Mucosa of gallbladder (tissue), 1 donor: ENCODE measurements at places on chromosomes 2 and 18. TPM values are rescaled to one million over a fixed set of nuclear protein-coding genes. Genes with fewer than 3 reads are reported as not detected.
A peak's percentile ranks its signal among the peaks of the same experiment; 100 is the strongest.

DNA sequence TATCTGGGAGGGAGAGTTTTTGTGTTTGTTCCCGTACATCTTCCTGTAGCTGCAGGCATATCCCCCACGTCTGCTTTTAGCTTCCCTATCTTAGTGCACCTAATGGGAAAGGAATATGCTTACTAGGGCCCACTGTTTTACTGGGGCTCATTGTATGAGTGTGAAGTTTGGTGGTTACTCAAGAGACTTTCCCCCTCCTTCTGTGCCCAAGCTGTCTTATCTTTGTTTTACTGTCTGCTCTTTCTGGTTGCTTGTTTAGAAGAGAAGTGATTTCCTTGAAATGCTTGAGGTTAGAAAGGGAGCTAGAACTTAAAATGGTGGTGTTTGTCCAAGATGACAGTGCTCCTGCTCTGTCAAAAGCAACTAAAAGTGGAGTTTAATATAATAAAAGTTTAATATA, 7.3 kb downstream of the PTH2R start:
- no peak for DNase-seq

DNA sequence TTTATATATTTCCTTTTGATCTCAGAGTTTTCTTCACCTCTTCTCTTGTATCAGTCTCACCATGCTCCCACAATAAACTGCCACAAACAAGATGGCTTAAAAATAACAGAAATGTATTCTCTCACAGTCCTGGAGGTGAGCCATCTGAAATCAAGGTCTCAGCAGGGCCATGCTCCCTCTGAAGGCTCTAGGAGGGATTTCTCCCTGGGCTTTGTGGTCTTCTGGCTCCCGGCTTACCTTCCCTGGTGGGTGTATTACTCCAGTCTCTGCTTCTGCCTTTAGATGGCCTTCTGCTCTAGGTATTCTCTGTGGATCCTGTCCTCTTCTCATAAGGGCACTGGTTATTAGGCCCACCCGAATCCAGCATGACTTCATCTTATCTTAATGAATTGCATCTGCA, 994.7 kb upstream of the POU3F3 start:
- no peak for DNase-seq

DNA sequence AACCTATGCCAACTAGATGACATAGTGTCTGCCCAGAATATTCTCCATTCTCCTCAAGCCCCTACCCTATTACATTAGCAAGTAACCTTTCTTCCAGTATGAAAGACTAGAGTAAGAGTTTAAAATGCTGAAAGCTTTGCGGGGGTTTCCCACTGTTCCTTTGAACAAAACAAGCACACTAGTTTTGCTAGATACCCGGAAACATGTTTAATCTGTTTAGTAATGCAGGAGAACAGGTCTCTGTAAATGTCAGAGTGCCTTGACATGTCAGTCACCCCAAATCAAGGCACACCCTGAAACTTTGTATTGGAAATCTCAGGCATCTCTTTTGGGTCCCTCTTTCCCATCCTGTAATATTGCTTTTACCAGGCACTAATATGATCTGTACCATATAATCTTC, 11.6 kb downstream of the GALNT5 start:
- no peak for DNase-seq

- peak; percentile 64 for DNase-seq
These were observed 5.0 kb downstream of the FZD7 start for GRCh38 chr2:202038471-202039277.

GRCh38 chr2:191710411-191710900, 32.5 kb downstream of the NABP1 start:
- no peak for DNase-seq

DNA sequence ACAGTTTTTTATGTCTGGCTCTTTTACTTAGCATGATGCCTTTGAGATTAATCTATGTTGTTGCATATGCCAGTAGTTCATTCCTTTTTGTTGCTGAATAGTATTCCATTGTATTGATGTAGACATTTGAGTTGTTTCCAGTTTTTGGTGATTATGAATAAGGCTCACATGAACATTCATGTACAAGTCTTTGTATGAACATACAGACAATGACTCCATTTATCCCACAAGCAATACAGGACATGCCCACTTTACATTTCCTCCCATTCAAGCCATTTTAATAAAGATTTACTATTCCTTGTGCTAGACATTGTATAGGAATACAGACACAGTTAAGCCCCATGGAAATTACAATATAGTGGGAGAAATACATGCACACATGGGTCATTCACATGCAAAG, 118.0 kb downstream of the TRIM43 start:
- no peak for DNase-seq

DNA sequence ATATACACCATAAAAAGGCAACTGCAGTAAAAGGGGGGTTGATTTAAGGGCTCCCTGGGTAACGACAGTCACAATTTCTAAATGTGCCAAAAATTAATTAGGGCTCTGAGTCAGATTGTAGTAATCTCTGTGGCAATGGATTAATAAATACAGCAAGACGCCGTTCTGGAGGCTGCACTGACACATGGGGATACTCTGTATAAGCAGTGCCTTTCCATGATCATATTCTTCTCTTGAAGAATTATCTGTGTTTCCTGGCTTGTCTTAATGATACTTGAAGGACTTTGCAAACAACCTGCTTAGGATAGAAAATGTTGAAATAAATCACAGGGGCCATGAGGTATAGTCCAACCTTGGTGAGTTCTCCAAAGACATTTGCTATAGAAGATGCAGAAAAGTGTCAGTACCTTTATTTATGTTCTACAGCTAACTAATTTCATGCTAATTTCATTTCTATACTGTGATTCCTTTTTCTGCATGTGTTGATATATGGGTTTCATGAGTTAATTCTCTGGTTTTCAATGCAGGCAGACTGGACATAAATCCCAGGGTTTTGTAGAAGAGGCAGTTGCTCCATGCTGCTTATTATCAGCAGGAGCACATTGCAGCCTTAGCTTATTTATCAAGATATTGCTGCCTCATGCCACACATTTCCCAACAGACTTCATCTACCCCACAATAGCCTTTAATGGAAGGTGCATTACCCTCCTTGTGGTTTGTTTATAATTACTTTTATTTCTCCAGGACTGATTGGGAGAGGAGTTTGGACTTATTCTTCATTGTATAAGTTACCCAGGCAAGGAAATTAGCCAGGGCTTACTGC, 54.8 kb downstream of the HNMT start:
- DNase-seq, result no peak

GRCh38 chr18:76707534-76707933, 114.8 kb upstream of the ZNF236 start:
- DNase-seq, result no peak

- no peak for DNase-seq
These were observed 283.0 kb downstream of the RND3 start for GRCh38 chr2:150204451-150204850.

DNA sequence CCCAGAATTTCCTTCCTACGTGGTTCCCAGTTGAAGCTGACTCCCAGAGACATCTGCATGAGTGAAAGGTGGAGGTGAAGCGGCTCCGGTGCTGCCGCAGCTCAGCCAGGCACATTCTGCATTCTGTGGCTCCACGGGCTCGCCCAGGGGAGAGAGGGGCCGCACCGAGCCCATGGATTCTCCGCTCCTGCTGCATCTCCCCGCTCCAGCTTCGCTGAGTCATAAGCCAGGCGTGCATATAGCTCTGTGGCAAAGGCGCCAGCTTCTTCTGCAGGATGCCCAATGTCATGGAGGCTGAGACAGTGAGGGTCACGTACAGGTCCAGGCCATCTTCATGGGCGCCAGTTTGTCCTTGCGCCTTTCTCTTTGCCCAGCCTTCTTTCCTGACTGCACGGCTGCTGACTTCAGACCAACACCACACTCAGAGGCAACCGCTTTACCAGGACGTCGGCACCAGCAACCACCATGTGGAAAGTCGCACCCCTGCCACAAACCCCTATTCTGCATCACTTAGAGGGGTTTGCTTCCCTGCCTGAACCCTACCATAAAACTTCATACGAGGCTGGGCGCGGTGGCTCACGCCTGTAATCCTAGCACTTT, 215.7 kb downstream of the MGAT5 start:
- peak; percentile 5 for DNase-seq

- DNase-seq, result peak; percentile 17
These were observed 1.2 kb downstream of the CNOT9 start for GRCh38 chr2:218569661-218570500.

DNA sequence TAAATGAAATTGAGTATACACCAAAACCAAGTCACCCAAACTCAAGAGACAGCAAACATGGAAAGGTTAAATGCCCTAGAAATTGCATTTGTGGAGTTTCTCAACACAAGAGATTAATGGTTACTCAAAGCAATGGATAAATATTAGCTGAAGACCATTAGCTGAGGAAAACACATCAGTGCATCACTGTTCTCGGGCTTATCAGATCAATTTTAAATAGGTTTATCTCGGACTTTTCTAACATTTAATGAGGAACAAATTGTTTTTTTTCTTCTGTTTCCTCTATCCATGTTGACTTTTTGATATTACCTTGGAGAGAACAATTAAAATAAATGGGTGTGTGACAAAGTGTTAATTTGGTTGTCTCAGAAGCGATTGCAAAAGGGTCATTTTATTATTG, 105.4 kb upstream of the PIK3C3 start:
- DNase-seq, result no peak

SH3RF3 gene
- 11.5 TPM for total RNA-seq

DNA sequence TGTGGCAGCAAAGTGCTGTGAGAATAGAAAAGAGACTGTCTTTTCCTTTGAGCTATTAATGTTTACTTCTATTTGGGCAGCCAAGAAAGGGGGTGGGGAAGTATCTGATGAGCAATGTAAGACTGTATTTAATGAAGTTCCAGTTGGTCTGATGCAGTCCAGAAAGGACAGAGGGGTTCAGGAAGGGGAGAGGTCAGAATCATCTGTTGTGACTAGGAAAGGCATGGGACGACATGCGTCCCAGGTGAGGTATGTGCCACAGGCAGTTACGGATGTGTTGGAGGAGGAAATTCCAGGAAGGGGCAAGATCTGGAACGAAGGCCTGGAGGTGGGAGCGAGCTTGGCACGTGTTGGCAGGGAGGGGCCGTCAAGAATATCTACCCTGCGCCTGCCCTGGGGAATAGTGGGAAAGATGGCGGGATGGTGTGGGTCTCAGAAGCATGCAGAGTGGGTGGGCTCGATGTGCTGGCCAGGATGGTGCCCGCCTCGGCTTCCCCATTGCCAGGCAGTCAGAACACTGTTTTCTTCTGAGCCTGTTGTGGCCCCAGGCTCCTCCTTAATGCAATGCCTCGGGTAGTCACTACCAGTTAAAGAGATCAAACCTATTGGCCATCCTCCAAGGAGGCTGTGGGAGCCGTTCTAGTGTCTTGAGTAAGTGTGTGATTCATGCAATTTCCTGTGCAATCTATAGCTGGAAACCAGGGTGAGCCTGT, 57.8 kb upstream of the TXNDC2 start:
- DNase-seq, result peak; percentile 63

DNA sequence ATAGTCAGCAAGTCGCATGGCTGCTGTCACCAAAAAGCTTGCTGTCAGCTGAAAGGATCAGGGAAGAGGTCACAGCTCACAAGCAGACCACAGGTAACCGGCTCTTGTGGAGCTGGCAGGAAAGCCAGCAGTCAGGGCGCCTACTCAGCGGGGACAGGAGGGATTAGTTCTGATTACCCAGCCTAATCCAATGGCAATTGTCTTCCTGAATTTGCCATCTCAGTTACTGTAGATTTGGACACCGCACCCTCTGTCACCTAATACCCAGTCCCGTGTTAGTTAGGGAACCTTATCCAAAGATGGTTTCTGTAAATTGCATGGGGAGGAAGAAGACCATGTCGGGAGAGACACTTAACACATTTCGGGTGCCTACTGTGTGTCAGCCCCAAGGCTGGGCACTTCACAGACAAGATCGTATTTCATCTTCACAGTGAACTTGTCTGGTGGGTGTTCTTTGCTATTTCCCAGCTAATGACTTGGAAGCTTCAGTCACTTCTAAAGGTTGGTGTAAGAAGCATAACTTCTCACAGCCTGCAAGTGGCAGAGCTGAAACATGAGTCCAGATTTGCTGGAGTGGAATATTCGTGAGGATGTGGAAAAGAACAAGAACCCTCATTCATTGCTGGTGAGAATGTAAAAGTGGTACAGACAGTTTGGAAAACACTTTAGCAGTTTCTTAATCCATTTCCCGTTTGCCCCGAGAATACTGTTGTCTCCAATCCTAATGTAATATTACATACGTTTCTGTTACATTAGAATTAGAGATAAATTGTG, 9.9 kb downstream of the ALPK2 start:
- no peak for DNase-seq

- DNase-seq, result no peak
These were observed 1673.3 kb downstream of the LRP1B start for GRCh38 chr2:140457483-140457882.

DNA sequence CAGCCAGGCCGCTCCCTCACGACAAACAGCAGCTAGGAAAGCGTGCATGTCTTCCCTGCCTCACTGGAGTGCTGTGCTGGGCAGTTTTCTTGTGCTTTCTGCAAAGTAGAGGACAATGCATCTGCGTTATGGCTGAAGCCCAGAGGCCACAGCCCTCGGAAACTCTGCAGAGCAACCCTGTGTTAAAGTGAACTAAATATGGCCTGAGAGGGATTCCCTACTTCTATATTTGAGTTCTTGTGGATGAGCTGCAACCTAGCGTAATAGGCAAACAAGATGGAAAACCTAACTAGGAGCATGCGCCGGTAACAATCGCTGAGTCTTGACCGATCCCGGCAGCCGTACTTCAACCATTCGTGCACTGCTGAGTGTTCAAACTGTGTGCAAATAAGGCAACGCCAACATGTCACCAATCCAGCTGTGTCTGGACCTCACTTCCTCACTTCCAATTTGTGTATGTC, 471.9 kb upstream of the HS6ST1 start:
- no peak for DNase-seq

DNA sequence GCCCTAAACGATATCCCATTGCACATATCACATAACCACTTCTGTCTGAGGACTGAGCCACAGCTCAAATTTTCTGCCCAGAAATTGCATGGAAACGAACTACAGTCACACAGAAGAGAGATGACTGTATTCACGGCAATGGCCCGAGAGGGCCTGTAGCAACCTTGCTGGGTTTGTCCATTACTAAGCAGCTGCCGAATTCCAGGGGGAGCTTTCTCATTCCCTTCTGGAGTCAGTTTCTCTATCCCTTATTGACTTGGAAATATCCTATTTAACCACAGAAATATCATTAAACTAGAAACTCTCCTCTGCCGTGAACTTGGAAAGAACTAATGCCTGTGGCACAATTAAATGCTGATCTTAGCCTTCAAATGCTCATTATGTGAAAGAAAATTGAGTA, 183.9 kb downstream of the DNER start:
- no peak for DNase-seq

DNA sequence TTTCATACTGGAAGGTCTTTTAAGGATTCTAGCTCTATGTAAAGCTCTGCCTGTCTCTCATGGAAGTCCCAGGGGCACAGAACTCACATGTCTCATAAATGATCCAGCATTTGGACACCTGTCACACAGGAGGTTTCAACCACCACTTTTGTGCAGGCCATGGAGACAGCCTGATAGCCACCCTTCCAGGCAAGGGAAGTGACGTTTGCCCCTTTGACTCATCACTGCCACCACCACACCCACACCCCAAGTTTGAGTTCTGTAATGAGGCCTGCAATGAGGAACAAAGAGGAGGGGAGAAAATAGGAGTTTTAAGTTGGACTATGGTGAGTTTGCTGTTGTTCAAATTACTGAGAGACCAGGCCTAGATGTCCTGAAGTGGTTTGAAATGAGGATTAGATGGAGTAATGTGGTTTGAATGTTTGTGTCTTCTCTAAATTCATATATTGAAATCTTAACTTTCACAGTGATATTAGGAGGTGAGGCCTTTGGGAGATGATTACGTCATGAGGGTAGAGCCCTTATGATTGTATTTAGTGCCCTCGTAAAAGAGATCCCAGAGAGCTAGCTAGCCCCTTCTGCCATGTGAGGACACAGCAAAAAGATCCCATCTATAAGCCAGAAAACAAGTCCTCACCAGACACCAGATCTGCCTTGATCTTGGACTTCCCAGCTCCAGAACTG, 175.3 kb upstream of the EPHA4 start:
- DNase-seq, result no peak
